Cardiac muscle cell (in vitro differentiated cells and primary cell): ENCODE measurements at places on chromosomes 2 and 18.

DNA sequence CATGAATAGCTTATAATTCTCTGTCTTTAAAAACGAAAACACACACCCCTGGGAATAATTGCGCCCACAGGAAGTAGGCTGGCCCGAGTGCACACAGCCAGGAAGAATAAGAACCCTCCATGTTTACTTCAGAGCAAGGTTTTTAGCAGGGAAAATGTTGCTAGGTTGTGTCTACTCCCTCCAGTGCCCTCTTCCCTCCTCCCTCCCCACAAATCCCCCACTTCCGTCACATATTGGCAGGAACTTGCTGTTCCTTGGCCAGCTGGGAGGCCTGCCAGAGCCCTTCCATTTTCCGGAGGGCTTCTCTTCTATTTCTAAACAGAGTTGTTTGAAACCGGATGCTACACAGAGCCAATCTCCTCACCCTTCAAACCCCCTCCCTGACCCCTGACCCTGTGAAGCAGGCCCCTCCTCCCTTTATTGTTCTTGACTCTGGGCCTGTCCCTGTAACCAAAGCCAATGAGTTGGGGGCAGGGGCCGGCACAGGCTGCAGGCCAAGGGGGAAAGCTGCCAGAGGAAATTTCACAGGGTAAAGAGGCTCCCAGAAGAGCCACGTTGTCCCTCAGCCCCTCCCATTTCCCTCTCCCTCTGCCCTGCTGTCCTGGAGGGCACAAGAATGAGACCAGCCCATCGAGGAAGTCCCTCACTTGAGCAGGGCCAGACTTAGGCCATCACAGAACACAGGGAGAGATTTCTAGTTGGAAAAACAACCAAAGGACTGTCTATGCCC lies 49.8 kb upstream of the LGALSL start:
- DNase-seq = peak; percentile 98

DNA sequence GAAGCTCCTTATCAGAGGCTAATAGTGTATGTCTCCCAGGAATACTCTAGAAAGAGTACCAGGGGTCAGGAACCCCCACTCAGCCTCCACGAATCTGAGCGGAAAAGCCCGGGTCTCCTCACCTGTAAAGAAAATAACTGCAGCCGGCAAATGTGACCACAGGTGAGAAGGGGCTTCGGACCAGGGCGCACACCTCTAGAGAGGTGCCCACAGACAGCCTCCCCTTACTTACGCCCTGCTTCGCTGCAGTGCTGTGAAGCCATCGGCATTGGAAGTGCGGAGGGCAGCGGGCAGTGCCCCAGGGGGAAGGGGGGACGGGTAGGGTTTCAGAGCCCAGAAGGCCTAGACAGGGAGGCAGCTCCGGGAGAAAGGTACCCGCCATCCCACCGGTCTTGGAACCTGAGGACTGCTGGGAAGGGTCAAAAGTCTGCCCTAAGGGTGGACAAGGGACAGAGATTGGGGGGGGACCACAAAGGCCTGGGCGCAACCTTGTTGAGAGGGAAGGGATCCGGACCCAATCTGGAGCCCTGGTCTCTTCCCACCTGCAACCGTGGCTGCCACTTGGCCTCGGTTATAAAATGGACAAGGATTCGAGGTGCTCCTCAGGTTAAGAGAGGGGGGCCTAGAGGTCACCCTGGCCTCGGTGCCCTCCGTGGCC lies 642 bp upstream of the STEAP3 start:
- no peak for DNase-seq

GRCh38 chr2:169077674-169078240 lies 8.4 kb downstream of the DHRS9 start:
- DNase-seq = peak; percentile 77

GRCh38 chr2:118032169-118033013 lies 18.5 kb upstream of the CCDC93 start:
- peak; percentile 65 for DNase-seq

DNA sequence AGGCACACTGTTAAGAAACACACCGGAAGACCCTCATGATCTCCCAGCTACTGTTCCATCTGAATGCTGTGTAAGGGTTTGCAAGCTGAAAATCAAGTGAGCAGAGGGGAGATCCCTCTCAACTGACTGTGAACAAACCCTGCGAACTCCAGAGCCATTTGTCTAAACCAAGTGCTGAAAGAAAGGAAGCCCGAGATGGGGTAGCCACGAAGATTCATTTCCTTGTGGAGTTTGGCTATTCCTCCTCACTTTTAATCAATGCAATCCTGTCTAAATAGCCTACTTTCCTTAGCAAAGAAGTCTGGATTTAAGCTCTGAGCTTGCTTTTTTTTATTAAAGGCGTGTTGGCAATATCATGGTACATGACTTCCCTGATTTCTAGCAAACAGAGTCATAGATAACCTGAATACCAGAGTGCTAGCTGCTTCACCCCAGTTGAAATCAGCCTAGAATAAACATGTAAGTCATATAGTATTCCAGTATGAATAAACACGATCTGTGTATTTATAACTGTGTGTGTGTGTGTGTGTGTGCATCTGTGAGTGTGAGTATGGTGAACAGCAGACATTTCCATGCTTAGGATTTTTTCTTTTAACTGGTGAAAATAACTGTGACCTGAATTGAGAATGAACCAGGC lies 365.2 kb downstream of the ZNF521 start:
- DNase-seq = peak; percentile 34
